CD4-positive, alpha-beta T cell treated with Interleukin-10 for 1 hour (primary cell): ENCODE measurements at places on chromosomes 13 and 19.
A peak's percentile ranks its signal among the peaks of the same experiment; 100 is the strongest.

DNA sequence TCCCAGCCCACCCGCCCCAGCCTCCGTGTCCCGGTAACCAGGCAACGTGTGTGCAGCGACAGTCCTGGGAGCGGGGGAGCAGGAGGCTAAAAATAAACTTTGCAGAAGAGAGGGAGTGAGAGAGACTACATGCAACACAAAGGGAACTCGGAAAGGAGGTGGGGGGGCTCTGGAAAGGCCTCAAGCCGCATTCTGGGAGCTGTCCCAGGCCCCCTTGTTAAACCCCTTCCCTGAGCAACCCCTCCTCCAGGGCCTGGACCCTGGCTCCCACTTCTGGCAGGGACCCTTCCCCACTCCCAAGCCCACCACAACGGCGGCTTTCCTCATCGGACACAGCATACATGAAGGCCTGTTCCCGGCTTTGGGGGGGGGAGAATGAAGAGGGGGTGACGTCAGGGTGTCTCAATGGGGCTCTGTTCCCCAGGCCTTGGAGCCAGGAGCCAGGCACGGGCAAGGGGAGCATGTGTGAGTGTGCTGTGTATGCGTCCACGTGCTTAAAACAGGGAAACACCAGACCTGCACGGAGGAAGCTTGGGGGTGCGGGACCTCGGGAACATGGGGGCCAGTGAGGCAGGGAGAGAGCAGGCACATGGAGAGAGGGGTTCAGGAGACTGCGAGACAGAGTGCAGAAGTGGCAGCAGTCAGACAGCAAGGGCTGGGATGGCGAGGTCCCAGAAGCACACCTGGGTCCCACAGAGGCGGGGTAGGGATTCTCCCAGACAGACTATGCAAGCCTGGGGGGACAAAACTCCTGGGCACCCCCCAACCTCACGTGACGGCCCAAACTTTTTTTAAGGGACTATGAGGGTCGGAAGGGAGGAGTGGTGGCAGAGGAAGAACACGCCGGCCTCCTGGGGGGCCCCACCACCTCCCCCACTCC lies 2.3 kb downstream of the ERF start:
- peak; percentile 33 for DNase-seq

GRCh38 chr19:34184880-34185491 lies 12.7 kb downstream of the LSM14A start:
- DNase-seq, result peak; percentile 37

- DNase-seq, result no peak
Observed at GRCh38 chr13:97440598-97441170, 6.7 kb downstream of the RAP2A start.

DNA sequence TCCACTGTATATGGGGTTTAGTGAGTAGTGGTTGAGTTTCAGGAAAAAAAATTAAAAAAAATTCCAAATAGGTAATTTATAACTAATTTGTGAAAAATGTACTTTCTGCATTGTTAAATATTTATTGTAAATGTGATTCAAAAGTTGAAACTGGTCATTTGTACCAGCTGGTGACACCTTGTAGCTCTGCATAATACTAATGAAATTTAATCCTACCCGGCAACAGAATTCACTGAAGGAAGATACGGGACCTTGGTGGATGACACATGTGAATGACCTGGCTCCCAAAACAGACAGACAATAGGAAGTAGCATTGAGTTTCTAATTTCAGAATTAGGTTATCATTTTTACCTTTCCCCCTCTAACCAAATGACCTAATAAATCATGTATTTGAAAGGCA lies 73.8 kb downstream of the SLITRK6 start:
- no peak for DNase-seq

DNA sequence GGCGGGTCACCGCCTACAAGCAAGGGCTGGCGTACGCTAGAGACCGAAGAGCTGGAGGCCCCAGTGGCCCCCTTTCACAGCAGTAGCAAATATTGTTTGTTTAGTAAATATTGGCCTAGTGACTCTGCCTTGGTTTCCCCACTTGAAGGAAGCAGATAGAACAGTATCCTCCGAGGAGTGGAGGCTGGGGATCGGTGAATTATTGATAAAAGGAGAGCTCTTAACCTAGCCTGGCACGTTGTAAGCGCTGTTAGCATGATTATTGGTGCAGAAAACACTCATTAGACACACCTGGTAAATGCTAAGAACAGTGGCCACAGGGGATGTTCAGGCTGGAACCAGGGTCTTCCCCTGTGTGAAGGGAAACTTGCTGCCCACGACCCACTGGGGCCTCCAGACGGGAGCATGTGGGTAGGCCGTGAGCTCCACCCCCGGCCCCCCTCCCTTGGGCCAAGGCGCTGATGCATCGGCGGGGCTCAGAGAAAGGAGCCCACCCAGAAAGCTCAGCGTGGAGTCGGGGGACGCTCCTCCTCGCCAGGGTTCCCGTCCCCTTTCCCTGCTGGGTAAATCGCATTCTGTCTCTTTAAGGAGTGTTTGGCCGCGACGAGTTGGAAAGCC lies 2.3 kb downstream of the IER2 start:
- DNase-seq, result no peak

DNA sequence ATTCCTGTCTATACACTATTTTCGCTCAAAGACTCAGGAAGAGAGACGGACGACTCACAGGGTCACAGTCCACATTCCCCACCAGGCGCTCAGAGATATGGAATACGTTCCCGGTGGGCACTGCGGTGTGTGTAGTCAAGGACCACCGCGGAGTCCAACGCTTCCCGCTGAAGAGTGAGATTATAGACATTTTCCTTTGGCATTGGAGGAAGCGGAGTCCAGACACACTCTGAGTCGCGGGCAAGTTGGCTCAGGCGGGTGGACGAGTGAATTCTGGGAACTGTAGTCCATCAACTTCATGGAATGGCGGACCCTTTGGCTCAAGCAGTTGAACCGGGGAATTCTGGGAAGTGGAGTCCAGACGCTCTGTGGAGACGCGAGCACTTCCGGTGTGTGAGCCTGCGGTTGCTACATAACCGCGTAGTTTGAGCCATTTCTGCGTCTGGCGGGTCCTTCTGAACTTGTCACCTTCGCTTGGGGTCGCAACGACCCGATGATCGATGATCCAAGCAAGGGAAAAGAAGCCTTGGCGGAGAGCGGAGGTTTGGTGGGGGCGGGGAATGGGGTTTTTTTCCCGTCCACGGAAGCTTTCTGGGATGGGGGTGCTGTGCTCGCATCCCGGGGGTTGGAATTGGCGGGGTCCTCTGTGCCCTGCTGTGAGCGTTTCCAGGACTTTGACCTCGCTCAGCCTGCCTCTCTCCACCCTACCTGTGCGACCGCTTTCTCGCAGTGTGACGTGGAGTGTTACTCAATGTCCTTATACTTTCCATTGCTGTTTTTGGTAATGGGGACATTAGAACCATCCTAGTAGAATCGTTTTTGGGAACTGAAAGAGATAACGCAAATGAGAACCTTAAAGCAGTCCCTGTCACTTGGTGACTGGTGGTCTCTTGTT lies at the start of gene ZNF230:
ZNF230 (plus strand) TSS at position 392 of the 895 bp plus-strand sequence. CDS start 4,122 bp downstream, outside the sequence.
- DNase-seq, result peak; percentile 92

GRCh38 chr13:40519637-40520036 lies 146.8 kb downstream of the FOXO1 start:
- no peak for DNase-seq

GRCh38 chr13:37686501-37686900 lies 87.9 kb upstream of the POSTN start:
- no peak for DNase-seq

GRCh38 chr13:91318886-91319285 lies 28.6 kb upstream of the MIR17HG start:
- DNase-seq, result no peak

GRCh38 chr13:50685491-50685890 lies 158.0 kb downstream of the DLEU7 start:
- DNase-seq, result no peak

DNA sequence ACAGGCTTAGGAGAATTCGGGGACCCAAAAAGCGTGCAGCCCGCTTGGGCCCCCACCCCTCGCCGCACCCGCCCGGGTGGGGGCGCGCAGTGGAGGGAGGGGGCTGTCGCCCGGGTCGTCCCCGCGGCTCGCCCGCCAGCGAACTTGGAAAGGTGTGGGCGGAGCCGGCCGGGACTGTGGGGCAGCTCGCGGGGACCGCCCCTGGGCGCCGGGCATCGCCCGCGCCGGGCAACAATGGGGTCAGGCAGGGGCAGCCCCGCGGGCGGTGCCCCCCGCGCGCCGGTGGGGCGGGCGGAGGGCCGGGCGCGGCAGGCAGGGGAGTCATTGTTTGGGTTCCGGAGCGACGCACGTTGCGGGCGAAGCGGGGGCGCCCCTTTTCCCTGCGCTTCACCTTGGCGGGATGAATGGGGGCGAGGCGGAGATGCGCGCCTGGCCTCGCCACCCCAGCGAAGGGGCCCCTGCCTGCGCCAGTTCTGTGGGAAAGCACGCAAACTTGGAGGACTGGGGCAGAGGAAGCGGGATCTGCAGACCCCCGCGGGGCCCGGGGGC lies 647 bp upstream of the KLF12 start:
- DNase-seq, result peak; percentile 68

GRCh38 chr19:39106194-39106593 lies 19.4 kb upstream of the PAK4 start:
- no peak for DNase-seq

GRCh38 chr13:20222553-20222952 lies 9.6 kb downstream of the GJB6 start:
- DNase-seq, result no peak

GRCh38 chr13:96617528-96617927 lies 376.7 kb downstream of the OXGR1 start:
- no peak for DNase-seq

GRCh38 chr19:3683405-3684053 lies 16.7 kb downstream of the PIP5K1C start:
- no peak for DNase-seq

DNA sequence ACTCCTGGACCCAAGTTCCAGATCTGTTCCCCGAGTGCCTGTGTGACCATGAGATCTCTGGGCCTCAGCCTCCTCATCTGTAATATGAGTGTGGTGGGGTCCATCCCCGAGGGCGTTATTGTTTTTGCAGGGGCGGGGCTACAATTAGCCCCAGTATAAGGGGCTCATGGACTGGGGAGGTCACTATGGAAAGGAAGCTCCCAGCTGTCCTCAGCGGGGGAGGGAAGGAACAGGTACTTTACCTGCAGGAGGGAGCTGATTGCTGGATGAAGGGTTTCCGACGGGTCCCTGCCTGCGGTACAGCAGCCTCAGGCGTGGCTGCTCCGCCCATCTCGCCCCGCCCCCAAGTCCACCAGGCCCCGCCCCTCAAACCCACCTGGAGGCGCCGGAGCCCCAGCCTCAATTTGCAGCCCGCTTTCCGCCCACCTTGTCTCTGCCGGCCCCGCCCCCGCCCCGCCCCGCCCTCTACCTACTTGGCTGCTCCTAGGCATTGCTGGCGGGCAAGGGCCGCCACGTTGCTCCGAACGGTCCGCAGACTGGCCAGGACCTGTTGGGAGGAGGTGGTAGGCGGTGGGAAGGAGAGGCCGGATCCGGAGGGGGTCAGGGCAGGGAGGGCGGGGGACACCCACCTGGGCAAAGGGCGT lies 5.5 kb downstream of the PDE4C start:
- DNase-seq, result peak; percentile 19

- DNase-seq, result no peak
Observed at GRCh38 chr19:52099497-52100138, 4.1 kb upstream of the ZNF841 start.

DNA sequence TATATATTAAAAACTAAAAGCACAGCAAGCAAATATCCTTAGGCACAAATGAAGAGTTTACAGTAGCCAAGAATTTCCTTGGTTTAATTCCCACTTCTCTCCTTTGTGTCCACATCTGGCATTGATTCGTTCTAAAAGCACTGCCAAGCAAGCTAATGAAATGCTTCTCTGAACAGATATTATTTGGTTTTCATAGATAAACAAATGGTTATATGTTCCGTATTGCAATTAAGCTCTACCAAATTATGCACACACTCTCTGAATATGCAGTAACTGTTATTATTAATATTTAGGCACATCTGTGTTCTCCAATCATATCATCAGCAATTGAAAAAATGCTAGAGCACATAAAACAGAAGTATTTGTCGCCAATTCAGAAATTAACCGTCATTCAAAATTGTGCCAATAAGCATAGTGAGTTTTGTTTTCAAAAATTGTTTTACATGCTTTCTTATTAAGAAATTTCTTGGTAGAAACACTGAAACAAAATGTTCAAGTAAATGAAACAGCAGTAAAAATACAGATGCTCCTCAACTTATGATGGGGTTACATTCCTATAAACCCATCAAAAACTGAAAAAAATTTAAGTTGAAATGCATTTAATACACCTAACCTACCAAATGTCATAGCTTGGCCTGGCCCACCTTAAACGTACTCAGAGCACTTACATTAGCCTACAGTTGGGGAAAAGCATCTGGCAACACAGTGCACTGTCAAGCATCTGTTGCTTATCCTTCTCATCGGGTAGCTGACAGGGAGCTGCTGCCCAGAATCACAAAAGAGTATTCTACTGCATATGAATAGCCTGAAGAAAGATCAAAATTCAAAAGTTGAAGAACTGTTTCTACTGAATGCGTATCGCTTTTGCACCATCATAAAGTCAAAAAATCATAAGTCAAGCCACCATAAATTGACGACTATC lies 2134.7 kb downstream of the PCDH9 start:
- DNase-seq, result no peak

- DNase-seq, result no peak
Observed at GRCh38 chr19:13461536-13461935, 44.7 kb downstream of the CACNA1A start.

DNA sequence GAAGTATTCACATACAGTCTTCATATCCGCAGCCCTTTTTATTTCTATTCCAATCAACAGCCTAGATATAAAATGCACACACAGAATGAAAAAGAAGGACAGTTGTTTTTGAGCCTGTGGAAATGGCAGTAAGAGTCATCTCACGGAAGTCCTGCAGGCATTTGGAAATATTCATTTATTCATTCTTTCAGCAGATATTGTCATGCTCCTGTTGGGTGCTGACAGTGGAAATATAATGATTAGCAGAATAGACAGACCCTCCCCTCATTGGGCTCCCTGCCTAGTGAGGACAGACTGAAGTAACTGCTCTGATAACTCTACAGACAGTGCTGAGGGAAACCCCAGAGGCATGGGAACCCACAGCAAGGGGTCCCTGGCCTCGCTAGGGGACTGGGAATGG lies 392.3 kb downstream of the FOXO1 start:
- DNase-seq, result no peak

GRCh38 chr19:42301646-42302203 lies at the start of gene PRR19:
Gene PRR19 (plus strand): TSS chr19:42302132. CDS start chr19:42309585, 7,453 bp downstream.
- no peak for DNase-seq

- DNase-seq, result no peak
Observed at GRCh38 chr13:63288576-63288975, 1872.9 kb upstream of the PCDH20 start.

GRCh38 chr19:42153672-42154433 lies 21.6 kb upstream of the POU2F2 start:
- DNase-seq, result no peak

DNA sequence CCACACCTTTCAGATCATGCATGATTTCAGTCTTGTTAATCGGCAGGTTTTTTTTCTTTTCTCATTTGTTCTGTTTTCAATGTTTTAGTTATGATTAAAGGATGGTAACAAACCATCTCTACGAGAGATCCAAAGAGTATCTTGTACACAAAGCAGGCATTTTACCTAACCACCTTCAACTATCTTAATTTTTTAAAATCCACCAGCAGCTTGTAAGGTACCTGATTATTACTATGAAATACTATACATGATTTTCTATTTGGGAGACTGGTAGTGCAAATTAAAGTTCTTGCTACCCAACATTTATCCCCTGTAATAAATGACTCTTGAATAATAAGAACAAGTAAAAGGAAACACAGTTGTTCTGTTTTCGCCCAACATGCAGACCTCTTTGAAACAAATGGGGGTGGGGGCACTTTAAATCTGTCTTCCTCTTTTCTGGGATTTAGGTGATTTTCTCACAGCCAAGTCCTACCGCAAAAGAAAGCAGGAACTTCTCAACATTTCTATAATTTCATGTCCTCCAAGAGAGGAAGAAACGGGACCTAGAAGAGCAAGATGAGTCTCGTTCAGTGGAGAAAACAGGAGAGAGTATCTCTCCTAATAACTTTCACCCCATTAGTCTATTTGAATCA lies 3.6 kb downstream of the POU4F1 start:
- DNase-seq, result no peak
